ENCODE measurements at places on chromosomes 2 and 18.

GRCh38 chr2:219344751-219345430 is 12.3 kb upstream of the RESP18 start:
- no peak for DNase-seq

GRCh38 chr2:196481324-196481697 is 158.2 kb upstream of the CCDC150 start:
- DNase-seq: no peak

- no peak for DNase-seq
Observed at GRCh38 chr18:11950824-11951223, 30.5 kb upstream of the IMPA2 start.

GRCh38 chr18:34626404-34627136 is 83.5 kb upstream of the DTNA start:
- no peak for DNase-seq

DNA sequence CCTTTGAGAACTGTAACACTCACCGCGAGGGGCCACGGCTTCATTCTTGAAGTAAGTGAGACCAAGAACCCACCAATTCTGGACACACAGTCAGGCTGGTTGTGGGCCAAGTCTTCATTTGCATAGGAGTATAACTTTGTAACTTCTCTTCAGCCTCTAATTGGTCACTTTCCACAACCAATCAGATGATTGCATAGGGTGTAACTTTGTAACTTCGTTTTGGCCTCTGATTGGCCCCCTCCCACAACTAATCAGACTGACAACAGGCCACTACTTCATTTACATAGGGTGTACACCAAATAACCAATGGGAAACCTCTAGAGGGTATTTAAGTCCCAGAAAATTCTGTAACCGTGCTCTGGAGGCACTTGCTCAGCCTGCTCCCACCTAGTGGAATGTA is 77.5 kb upstream of the TCF4 start:
- no peak for DNase-seq

All from stimulated activated CD4-positive, alpha-beta T cell treated with anti-CD3 and anti-CD28 coated beads, Interleukin-15, amount 100 ng/mL, for 1 hour (primary cell).